Posterior vena cava (tissue), 2 donors: ENCODE measurements at places on chromosomes 13 and 19. TPM values are rescaled to one million over a fixed set of nuclear protein-coding genes. Genes with fewer than 3 reads are reported as not detected.
A peak's percentile ranks its signal among the peaks of the same experiment; 100 is the strongest.

The ANKRD10 gene
- 114 TPM for total RNA-seq

The ZNF429 gene
- 9.9 TPM for total RNA-seq

The VSTM2B gene
- not detected for total RNA-seq

The ZNF296 gene
- total RNA-seq, result 0.42 TPM

The POLD1 gene
- 10.4 TPM for total RNA-seq

GRCh38 chr19:31633014-31633413 is 283.8 kb upstream of the TSHZ3 start:
- no peak for DNase-seq

DNA sequence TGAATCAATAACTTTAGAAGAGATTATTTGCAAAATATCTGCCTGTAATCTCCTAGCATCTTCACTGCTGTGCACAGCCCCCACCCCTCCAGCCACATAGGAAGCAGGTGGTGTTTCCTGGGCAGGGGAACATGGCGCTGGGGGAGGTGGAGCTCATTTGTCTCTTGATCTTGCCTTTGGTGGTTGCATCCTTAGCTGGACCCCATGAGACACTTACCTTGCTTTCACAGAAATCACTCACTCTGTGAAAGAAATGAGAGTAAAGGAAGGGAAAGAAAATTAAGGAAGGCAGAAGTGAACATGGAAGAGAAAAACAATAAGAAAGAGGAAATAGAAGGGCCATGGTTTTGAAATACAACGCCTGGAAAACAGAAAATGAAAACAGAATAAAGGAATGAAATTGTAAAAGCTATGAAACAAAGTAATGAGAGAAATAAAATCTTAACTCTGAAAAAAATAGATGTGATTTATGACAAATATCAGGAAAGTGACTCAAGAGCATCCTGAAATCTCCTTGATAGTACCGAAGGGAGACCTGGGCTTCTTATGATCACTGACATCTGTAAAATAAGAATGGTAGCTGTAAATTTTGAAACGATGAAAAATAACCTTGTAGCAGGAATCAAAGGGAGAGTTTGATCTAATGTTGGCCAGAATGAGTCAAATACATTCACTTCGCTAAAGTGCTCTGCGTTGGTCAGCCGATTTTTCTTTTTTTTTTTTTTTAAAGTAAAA is 17.2 kb upstream of the RNASEH2B start:
- DNase-seq, result no peak

DNA sequence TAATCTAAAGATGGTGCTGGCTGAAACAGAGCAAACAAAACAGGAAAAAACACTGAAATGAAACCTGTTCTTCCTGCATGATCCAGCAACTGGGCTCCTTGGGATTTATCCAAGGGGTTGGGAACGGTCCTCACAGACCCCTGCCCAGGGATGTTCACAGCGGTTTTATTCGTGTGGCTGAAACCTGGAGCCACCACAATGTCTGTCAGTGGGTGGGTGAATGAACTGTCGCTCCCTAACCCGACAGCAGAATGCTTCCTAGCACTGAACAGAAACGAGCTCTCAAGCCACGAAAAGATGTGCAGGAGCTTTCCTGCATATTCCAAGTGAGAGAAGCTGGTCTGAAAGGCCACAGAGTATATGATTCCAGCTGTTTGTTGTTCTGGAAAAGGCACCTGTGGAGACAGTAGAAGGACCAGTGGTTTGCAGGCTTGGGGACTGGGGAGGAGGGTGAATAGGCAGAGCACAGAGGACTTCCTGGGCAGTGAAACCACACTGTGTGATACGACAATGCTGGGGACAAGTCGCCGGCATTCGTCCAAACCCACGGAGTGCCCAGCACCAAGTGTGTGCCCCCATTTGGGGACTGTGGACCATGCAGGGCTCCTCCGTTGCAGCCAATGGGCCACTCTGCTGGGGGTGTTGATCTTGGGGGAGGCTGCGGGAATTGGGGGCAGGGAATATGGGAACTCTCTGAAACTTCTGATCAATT is 73.9 kb downstream of the TEX29 start:
- no peak for DNase-seq

GRCh38 chr19:5718037-5718578 is 1.8 kb downstream of the LONP1 start:
- DNase-seq, result peak; percentile 76

DNA sequence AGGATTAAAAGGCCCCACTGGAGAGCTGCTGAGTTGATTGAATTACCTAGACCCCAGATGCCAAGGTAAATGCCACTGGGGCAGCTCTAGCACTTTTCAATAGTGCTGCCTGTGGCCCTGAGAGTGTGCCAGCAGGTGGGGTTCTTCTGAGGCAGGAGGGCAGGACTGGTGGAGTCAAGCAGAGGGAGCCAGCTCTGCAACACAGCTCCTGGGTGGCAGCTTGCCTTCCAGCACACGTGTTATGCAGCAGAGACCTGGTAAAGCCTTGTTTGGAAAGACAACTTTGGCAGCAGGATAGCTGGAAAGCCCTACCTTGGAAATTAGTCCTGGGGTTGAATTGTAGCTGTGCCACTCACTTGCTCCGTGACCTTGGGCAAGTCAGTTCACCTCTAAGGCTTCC is 306.6 kb downstream of the ATP8A2 start:
- no peak for DNase-seq

GRCh38 chr19:35899547-35900214 is 659 bp downstream of the NFKBID start:
- DNase-seq, result peak; percentile 94

- DNase-seq, result no peak
Measured at GRCh38 chr13:113895436-113895835, 31.6 kb upstream of the GAS6 start.
